ENCODE measurements at places on chromosomes 4 and X.
A peak's percentile ranks its signal among the peaks of the same experiment; 100 is the strongest.

- no peak for DNase-seq
Measured at GRCh38 chr4:159600061-159600460, 497.2 kb downstream of the RAPGEF2 start.

- no peak for DNase-seq
Measured at GRCh38 chr4:27020603-27021002, 160.0 kb downstream of the STIM2 start.

- DNase-seq = no peak
Measured at GRCh38 chr4:182177166-182177565, 66.0 kb upstream of the TENM3 start.

DNA sequence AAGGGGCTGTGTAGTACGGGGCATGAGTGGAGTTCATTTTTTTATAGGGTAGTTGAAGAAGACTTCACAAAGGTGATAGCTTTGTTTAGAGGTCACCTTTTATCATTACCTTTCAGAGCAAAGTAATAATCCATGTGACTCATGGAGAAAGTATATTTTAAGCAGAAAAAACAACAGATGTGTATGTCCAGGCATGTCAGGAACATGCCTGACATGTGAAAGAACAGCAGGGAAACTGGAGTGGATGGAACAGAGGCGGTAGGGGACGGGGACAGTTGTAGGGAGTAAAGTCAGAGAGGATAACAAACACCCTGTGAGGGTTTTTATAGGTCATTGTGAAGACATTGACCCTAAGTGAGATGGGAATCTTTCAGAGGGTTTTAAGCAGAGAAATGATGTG, 107.6 kb downstream of the USP9X start:
- no peak for DNase-seq

DNA sequence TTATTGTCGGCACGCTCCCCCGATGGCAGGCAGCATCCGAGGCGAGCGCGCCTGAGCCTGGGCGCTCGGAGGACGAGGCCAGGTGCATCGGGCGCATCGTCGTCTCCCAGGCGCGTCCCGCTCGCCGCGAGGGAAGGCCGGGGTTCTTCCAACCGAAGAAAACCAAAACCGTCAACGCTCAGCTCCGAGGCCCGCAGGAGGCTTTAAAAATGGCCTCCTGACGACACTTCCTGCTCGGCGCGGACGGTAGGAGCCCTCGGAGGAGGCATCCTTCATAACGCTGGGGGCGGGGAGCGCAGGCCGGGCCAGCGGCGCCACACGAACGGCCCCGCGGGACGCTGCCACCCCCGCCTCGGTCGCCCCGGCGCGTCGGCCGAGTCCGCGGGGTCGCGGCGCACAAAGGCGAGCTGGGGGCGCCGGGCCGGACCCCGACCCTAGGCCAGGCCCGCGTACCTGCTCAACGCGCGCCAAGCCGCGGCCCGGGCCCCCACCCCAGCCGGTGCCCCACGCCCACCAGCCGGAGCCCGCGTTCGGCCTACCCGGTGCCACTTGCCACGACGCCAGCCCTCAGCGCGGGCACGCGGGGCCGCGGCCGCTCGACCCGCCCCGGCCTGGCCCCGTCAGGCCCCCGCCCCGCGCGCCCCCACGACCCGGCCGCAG, 501 bp downstream of the ZNF518B start:
- no peak for DNase-seq

- no peak for DNase-seq
Measured at GRCh38 chr4:17203797-17204196, 305.4 kb upstream of the LDB2 start.

- no peak for DNase-seq
Measured at GRCh38 chr4:123170843-123171242, 225.8 kb upstream of the SPRY1 start.

- no peak for DNase-seq
Measured at GRCh38 chr4:11111876-11112275, 316.8 kb downstream of the HS3ST1 start.

GRCh38 chr4:38322714-38323113, 341.3 kb upstream of the KLF3 start:
- no peak for DNase-seq

- no peak for DNase-seq
Measured at GRCh38 chr4:1369091-1369450, 22.1 kb downstream of the UVSSA start.

GRCh38 chr4:176782794-176783193, 9.9 kb downstream of the VEGFC start:
- DNase-seq = no peak

- no peak for DNase-seq
Measured at GRCh38 chr4:185592845-185593488, 57.7 kb upstream of the PDLIM3 start.

GRCh38 chrX:39260965-39261364, 459.7 kb downstream of the MID1IP1 start:
- DNase-seq = no peak

DNA sequence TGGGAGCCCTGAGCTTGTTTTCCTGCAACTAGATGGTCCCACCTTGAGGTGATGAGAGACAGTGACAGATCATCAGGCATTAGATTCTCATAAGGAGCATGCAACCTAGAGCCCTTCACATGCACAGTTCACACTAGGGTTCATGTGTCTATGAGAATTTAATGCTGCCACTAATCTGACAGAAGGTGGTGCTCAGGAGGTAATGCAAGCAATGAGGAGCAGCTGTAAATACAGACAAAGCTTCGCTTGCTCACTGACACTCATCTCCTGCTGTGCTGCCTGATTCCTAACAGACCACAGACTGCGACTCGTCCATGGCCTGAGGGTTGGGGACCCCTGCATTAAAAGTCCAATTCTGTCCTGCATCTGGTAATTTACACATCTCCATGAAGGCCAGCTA, 141.6 kb downstream of the KCNIP4 start:
- DNase-seq = no peak

- DNase-seq = no peak
Measured at GRCh38 chr4:53545273-53545672, 46.0 kb downstream of the LNX1 start.

- DNase-seq = no peak
Measured at GRCh38 chr4:134501973-134502643, 300.5 kb upstream of the PABPC4L start.

GRCh38 chrX:87580862-87581261, 63.3 kb downstream of the KLHL4 start:
- DNase-seq = no peak

DNA sequence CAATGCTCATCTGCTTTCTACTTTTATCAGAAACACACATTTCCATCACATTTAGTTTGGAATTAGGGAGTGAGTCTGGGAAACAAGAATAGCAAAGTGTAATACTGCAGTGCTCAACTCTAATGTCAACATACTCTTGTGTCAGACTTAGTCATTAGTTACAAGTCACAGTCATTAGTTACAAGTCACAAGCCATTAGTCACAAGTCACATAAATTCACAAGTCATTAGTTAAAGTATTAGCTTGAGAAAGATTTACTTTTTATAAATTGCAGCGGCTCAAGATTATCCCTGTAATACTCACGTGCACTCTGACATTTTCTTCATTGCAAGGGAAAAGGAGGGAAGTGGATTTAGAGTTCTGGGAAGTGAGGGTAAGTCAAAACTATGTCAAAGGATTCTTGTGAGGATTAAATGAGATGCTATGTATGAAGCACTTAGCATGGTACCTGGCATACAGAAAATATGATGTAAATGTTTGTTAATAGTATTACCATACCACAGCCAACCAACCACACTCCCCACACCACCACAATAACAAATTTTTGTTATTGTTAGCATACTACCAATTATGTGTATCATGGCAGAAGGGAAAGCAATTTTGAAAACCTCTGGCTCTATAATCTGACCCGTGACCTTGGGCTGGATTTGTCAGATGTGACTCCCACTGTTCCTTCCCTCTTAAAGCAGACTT, 116.6 kb downstream of the ARHGAP24 start:
- DNase-seq = no peak

DNA sequence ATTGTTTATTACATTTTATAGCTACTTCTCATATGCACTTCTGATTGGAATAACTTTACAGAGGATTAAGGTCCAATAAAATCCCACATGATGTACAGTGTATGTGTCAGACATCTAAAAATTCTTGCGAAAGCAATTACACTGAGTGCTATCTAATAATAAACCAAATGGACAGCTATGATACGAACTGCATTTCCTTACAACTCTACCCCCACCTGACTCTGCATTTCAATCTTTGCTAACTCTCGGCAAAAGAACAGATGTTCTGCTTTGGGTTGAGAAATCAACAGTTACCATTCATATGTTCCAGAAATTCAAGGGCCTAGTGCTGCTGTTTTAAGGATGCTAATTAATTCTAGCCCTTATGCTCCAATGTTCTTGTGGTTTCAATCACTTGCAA, 287.9 kb upstream of the NOCT start:
- no peak for DNase-seq

GRCh38 chr4:88225232-88226105, 58.9 kb downstream of the PPM1K start:
- DNase-seq = no peak

DNA sequence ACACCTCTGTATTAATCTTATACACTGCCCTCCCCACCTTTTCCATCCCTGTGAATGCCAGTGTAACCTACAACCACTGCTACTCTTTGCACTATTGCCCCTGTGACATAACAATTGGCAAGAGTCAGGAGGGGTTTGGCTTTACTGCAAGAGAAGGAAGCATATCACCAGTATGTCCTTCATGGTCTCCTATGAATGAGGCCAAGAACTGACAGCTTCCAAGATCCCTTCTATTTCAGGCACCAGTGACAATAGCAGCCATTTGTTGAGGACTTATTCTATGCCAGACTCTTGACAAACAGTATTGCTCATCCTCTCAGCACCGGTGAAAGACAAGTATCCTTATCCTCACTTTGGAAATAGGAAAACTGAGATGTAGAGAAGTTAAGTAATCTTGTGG, 363.9 kb downstream of the MID1IP1 start:
- no peak for DNase-seq

DNA sequence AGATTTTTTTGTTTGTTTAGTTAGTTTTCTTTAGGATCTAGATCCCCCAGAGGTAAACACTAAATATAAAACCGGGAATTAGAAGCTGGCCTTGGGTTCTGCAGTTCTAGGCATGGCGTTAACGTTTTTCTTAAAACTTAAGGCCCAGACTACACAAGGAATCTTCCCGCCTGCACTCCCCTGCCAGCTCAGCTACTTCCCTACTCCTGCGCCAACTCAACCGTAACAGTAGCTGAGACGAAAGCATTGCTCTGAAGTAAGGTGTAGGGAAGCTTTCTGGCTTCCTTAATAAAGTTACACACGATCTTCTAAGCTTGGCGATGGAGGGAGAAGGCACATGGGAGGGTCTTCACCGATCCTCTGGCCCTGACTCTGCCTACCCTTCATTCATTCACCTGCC, 37.1 kb downstream of the CPE start:
- DNase-seq = no peak

DNA sequence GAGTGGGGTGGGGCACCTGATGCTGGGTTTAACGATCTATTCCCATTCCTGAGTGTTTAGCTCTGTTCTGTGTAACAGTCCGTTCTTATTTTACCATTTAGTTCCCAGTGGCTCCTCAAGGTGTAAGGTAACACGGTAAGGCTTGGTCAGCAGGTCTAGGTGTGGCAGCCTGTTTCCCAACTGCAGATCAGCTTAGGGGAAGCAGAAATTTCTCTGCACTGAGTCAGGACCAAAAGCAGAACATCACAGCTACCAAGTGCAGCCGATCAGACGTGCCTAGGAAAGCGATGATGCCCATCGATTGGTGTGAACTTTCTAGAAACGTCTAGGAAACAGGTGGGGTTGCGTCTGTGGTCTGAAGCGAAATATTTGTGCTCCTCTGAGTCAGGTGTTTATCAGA, 240.1 kb downstream of the STIM2 start:
- no peak for DNase-seq

- DNase-seq = no peak
Measured at GRCh38 chr4:52376132-52376704, 282.9 kb downstream of the USP46 start.

DNA sequence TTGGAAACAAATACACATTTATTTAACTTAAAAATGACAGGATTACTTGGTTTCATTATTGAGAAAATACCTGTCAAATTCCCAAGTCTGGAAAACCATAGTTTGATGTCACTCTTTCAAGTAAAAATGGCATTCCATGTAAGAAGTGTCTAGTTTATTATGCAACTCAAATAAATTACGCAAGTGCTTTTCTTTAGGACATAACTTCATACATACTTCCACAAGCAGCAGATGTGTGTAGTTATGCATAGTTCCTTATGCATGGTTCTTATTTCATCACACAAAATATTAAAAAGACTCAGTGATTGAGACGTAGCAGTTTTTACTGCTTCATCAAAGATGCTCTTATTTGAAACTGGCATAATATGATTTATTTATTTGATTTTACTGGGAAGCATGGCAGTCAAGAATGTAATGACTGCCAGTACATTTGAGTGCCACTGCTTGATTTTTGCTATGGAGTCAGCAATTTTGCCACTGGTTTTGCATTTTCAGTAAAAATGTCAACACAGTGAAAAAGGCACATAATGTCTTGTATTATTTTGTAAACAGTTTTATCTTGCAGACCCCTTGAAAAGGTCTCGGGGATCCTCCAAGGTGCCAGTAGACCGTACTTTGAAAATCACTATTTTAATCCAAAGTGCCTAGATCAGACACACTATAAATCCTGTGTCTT, 62.1 kb downstream of the CLCN3 start:
- DNase-seq = no peak

GRCh38 chrX:101550362-101550750, at the start of gene ARMCX1:
ARMCX1 (plus strand) TSS chrX:101550547; CDS start chrX:101552931, 2,384 bp downstream.
- peak; percentile 86 for DNase-seq

GRCh38 chr4:86354390-86354789, 5.5 kb downstream of the MAPK10 start:
- DNase-seq = no peak

- DNase-seq = no peak
Measured at GRCh38 chrX:71466979-71467523, 65.9 kb upstream of the OGT start.

GRCh38 chr4:11293866-11294265, 134.8 kb downstream of the HS3ST1 start:
- DNase-seq = no peak

DNA sequence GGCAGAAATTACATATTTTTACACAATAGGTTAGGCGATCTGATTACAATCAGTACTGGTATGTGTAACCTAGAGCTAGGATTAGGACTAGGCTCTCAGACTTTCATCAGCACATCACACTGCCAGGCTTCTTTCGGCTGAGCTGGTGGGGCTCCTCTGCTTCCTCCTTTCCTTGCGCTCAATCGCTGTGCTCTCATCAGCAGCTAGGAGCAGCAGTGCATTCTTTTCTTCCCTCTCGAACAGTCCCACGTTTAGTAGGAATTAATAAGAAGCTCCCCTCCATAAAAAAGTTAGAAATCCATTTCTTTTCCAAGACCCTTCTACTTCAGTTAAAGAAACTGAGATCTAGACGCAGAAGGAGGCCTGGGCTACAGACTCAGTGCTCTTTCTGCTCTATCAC, 350.4 kb downstream of the SPRY1 start:
- DNase-seq = no peak

GRCh38 chr4:14915018-14915417, 87.3 kb upstream of the CPEB2 start:
- DNase-seq = no peak

- DNase-seq = no peak
Measured at GRCh38 chrX:44903107-44903506, 30.1 kb downstream of the KDM6A start.

- no peak for DNase-seq
Measured at GRCh38 chr4:13992041-13992440, 364.5 kb upstream of the BOD1L1 start.

All from right atrium auricular region (tissue), 2 donors.